Activated CD4-positive, alpha-beta T cell treated with anti-CD3 and anti-CD28 coated beads for 36 hours (primary cell): ENCODE measurements at places on chromosomes 7 and 10. TPM values are rescaled to one million over a fixed set of nuclear protein-coding genes. Genes with fewer than 3 reads are reported as not detected.

Gene ACBD7
- total RNA-seq: 2.4 TPM

DNA sequence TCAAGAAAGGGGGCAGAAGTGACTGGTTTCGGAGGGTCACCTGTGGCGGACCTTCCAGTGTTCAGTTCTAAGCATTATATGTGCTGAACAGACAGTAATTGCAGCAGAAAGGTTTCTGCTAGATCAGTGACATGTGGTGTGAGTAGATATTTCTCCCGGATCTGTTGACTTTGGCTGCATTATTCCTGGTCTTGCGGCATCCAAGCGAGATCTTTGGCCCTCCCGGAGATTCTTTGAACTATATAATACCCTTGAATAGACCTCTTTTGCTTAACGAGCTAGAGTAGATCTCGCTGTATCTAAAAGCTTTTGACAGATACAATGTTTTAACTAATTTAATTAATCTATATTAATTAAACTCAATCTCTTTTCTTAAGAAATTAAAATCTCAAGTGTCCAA, 99.8 kb downstream of the PTN start:
- DNase-seq: no peak
- no peaks in the 10 kb centered on the region for H3K27me3 ChIP-seq
- no peaks in the 10 kb centered on the region for H3K36me3 ChIP-seq
- no peaks in the 10 kb centered on the region for H3K4me1 ChIP-seq

DNA sequence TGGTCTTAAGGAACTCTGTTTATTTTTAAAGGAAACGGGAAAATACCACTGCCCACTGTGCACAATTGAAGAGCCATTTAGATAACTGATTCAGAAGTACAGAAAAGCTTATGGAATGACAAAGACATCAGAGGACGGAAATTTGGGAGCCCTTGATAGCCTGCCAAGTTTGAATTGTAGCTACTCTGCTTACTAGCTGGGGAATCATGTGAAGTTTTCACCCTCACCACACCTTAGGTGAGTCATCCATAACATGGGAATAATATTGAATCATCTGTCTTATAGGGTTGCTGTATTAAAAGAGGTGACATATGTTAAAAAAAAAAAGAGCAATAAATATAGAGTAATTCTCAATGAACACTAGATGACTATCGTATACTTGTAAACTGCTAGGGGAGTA, 1104.2 kb downstream of the GATA3 start:
- peaks cover 7% of the 10 kb centered on the region for H3K4me1 ChIP-seq
- H3K27ac ChIP-seq: no peak overlapping the region
- no peaks in the 10 kb centered on the region for H3K27me3 ChIP-seq
- no peak for DNase-seq

Gene CELF2
- total RNA-seq: 102 TPM

- no peak for DNase-seq
- H3K27me3 ChIP-seq: peaks cover 42% of the 10 kb centered on the region
- H3K27ac ChIP-seq: no peak overlapping the region
- no peaks in the 10 kb centered on the region for H3K36me3 ChIP-seq
These were observed 20.2 kb upstream of the FRA10AC1 start for GRCh38 chr10:93722550-93722949.

Gene SEMA3A
- total RNA-seq: 1.4 TPM

Gene H2BK1
- not detected for total RNA-seq

DNA sequence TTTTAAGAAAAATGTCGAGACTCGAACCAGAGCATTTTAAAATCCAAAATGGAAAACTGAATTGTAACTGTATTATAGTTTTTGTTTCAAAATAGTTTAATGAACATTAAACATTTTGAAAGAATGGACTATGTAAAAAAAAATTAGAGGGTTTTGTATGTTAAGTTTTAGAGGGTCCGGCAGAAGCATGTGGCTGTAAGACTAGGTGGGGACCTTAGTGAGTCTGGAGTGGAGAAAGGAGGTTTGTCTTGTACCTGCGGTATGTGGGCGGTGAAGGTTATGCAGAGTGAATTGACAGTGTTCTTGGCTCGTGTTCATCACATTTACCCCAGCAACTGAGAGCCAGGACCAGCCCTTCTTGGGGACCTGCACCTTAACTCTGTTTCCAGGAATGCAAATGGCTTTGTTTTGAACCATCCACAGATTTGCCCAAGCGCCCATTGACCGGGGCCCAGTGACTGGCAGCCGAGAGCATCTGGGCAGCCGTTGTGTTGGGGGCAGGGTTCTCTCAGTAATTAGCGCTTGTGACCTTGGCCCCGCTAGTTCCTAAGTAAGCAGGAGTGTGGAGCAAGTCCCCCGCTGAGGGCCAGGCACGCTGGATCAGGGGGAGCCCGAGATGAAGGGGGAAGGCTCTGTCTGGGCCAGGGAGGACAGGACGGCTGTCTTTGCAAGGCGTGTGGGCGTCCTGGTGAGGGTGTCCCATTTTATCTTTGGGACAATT, 1.4 kb upstream of the KLF6 start:
- H3K4me3 ChIP-seq: peak overlapping the region; percentile 82
- H3K27ac ChIP-seq: peak overlapping the region; percentile 96
- peak; percentile 61 for DNase-seq

Gene GIMAP6
- 25.4 TPM for total RNA-seq

DNA sequence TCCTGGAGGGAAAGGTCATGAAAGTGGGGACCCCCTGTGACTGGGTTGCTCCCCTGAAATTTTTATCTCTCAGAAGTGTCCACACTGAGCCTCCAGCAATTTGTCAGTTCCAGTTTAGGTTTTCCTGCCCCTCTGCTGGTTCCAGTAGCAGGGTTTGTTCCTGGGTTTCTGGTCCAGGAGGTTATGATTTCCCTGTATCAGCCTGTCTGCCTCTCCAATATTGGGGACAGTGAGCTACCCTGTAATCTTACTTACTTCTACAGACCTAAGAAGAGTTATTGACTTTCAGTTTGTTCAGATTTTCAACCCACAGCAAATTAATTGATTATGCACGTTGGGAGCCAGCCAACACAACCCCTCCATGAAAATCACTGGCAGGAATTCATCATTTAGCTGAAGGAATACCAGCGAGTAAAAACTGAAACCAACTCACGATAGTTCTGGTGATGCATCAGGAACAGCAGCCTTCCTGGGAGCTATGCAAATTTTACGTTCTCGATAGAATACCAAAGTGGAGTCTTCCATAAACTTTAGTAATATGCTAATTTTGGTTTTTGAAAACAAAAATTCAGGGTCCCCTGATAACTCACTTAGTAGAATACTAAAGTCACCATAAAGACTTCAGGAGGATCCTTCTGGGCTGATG, 31.3 kb upstream of the IL15RA start:
- no peak for DNase-seq
- H3K4me1 ChIP-seq: peaks cover 31% of the 10 kb centered on the region
- H3K27ac ChIP-seq: no peak overlapping the region
- H3K27me3 ChIP-seq: peaks cover 2% of the 10 kb centered on the region
- no peak overlapping the region for H3K4me3 ChIP-seq

Gene ABCC2
- 0.62 TPM for total RNA-seq

DNA sequence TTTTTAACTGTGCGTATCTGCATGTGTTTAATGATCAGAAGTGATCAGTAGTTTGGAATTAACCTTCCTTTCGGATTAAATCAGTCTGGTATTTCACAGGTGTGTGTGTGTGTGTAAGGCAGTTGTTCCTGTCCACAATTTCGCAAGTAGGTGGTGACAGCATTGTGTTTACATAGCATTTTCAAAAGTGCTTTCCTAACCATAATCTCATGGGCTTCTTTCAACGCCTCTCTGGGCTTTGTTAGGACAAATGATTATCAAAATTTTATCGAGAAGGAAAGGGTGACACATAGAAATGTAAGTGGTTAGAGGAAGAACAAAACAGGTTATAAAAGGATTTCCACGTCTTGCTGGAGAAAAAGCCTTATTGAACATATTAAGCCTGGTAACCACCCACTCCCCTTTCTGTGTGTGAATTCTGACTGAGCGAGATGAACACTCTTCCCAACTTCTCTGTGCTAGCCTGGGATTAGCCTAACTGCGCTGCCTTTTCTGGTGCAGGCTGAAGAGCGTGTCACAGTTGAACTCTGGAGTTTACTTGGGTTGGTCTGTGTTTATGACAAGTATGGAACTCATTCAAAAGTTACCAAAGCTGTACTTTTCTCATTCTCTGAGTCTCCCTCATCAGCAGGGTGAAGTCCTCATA, 292.3 kb upstream of the PITRM1 start:
- H3K27ac ChIP-seq: no peak overlapping the region
- no peak overlapping the region for H3K4me3 ChIP-seq
- H3K36me3 ChIP-seq: no peaks in the 10 kb centered on the region
- H3K4me1 ChIP-seq: peaks cover 35% of the 10 kb centered on the region
- no peaks in the 10 kb centered on the region for H3K27me3 ChIP-seq
- DNase-seq: no peak

Gene GNAT3
- not detected for total RNA-seq

Gene MEIG1
- total RNA-seq: 0.81 TPM

GRCh38 chr10:90480466-90480865, 377.4 kb downstream of the HTR7 start:
- no peaks in the 10 kb centered on the region for H3K4me1 ChIP-seq
- no peak overlapping the region for H3K27ac ChIP-seq
- DNase-seq: no peak
- no peaks in the 10 kb centered on the region for H3K36me3 ChIP-seq

- H3K4me1 ChIP-seq: peaks cover 72% of the 10 kb centered on the region
- H3K27me3 ChIP-seq: no peaks in the 10 kb centered on the region
- H3K27ac ChIP-seq: no peak overlapping the region
- no peak overlapping the region for H3K4me3 ChIP-seq
- no peak for DNase-seq
- H3K36me3 ChIP-seq: peaks cover 36% of the 10 kb centered on the region
These were observed 7.4 kb downstream of the DAGLB start for GRCh38 chr7:6440381-6440780.

- no peak for DNase-seq
- H3K27ac ChIP-seq: no peak overlapping the region
- no peaks in the 10 kb centered on the region for H3K4me1 ChIP-seq
- no peaks in the 10 kb centered on the region for H3K36me3 ChIP-seq
- peaks cover 3% of the 10 kb centered on the region for H3K27me3 ChIP-seq
These were observed 720.5 kb downstream of the GRID1 start for GRCh38 chr10:85645926-85646711.

GRCh38 chr10:125264757-125265578, 104.6 kb upstream of the CTBP2 start:
- H3K27me3 ChIP-seq: no peaks in the 10 kb centered on the region
- no peaks in the 10 kb centered on the region for H3K4me1 ChIP-seq
- H3K4me3 ChIP-seq: no peak overlapping the region
- no peaks in the 10 kb centered on the region for H3K36me3 ChIP-seq
- DNase-seq: no peak
- H3K27ac ChIP-seq: no peak overlapping the region

GRCh38 chr10:70672165-70673042, at the start of gene ADAMTS14:
Gene ADAMTS14, plus strand, starts transcription at chr10:70672506. Its CDS starts 297 bp downstream, at chr10:70672803.
- peaks cover 3% of the 10 kb centered on the region for H3K4me1 ChIP-seq
- peaks cover 39% of the 10 kb centered on the region for H3K27me3 ChIP-seq
- peak; percentile 41 for DNase-seq
- H3K36me3 ChIP-seq: no peaks in the 10 kb centered on the region
- H3K4me3 ChIP-seq: peak within 1 kb of the TSS; percentile 27

Gene FIS1
- 92.6 TPM for total RNA-seq
